ENCODE measurements at places on chromosomes 4 and X.

DNA sequence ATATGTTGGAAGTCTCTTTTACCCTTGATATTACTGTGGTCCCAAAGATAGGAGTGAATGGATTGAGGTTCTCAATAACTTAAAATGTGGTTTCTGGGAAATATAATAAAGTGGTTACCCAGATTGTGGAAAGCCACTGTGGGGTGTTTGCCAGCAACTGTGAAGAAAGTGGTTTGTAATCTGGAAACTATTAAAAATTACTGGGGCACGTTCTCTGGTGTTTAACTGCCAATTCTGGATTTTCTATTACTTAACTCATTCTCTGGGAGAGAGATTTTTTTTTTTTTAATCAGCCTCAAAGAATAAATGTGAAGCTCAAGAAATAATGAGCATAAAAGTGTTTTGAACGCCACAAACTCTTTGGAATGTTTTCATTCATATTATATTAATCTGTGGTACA is 4.9 kb upstream of the CXCL6 start:
- no peak for DNase-seq

- DNase-seq, result no peak
Measured at GRCh38 chr4:26784207-26784865, 76.3 kb upstream of the STIM2 start.

DNA sequence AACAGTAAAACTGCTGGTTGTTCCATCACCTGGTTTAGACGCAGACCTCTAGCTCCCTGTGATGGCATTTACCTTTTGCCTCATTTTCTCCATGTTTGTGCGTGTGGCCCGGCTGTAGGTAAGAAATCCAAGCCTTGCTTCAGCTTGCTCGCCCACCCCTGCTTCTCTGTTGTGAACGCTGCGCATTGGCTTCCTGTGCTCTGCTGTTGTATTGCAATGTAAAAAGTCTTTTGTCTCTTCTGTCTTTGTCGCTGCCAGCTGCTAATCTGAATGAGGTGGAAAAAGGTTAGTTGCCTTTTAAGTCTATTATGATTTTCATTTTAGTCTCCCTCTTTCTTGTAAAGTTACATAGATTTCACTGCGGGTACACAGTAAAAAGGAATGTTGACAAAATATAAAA is 127.3 kb upstream of the PACRGL start:
- DNase-seq, result no peak

- DNase-seq, result no peak
Measured at GRCh38 chr4:124449881-124450280, 262.7 kb downstream of the ANKRD50 start.

- no peak for DNase-seq
Measured at GRCh38 chr4:146123231-146123630, 52.3 kb upstream of the LSM6 start.

GRCh38 chr4:78242071-78242470 is 184.9 kb downstream of the FRAS1 start:
- no peak for DNase-seq

DNA sequence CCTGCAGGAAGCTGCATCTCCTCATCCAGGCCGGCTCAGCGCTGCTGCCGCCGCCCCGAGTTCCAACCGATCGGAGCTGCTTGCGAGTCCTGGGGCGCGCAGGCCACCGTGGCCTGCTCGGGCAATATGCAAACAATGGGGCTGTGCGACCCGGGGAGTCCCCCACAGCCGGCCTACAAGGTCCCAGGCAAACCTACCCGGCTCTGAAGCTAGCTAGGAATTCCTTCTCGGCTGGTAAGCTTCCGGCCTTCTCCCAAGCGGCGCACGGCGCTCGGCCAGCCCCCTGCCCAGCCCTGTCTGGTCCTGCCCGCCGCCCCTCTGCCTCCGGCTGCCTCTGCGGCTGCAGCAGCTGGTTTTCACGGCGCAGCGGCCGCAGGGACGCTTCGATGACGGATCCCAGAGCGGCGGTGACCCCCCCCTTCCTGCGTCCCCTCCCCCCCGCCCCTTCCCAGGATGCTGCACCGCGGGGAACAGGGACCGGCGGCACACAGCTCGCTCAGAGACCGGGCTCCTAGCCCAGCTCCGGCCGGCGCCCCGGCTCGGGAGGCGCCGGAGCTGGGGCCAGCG is 59.4 kb downstream of the TSC22D3 start:
- DNase-seq, result no peak
